EH (cell line): ENCODE measurements at places on chromosomes 12 and 14.

DNA sequence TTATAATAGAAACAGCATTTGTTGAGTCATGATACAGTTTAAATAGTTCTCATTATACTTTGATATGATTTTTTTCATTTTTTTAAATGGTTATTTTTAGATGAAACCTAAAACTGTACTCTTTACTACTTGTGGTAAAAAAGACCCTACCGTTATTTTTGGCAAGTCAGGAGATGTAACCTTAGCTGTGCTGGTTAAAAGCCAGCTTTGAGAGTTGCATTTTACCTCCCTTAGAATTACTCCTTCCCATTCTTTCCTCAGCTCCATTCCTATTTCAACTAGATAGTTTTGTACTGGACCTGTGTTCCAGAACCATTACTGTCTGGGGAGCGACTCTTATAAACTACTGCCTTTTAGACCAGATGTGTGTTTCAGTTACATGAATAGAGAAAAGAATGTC, 92.0 kb downstream of the RAD51B start:
- no peak for DNase-seq

- no peak for DNase-seq
Observed at GRCh38 chr12:94597268-94597667, 53.1 kb downstream of the TMCC3 start.

GRCh38 chr12:40827683-40828592, 135.7 kb downstream of the CNTN1 start:
- no peak for DNase-seq

DNA sequence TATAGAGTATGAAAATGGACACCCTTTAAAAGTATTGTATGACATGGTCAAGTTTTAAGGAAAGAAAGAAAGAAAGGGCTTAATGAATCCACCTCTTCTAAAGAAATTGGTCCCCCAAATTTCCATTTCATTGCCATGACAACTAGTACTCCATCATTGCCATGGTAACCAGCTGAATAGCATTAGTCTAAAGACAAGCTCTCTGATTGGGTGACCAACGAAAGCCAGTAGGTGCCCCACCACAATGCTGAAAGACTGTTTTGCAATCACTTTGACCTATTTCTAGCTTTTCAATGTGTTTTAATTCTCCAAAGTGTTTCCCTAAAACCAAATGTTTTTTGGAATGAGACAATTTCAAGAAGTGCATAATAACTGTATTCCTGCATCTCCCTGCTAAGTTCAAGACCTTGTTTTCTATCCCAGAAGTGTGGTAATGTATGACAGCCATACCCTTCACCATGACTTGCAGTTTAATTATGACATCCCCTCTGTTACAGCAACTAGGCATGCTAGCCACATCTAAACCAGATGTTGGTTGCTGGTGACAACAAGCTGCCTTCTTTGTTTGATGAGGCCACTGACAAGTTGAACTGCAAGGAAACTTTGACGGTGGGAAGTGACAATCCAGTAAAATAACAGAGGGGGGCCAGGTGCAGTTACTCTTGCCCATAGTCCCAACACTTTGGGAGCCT, 46.7 kb downstream of the KICS2 start:
- DNase-seq, result peak; percentile 28
